ENCODE measurements at places on chromosomes 13 and 19.

DNA sequence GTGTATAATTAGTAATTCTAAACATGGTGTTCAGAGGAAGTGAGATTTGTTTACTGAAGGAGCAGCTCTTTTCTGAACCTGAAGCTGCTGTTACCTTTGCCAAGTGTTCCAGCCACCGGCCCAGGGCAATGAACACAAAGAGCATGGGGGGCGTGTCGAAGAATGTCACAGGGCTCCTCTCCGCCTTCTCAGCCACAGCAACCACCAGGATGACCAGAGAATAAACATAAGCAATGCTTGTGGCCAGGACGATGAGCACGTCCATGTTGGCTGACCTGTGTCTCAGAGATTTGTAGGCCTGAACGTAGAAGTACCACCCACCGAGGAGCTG, 53.1 kb downstream of the ATP7B start:
- no peak for DNase-seq

DNA sequence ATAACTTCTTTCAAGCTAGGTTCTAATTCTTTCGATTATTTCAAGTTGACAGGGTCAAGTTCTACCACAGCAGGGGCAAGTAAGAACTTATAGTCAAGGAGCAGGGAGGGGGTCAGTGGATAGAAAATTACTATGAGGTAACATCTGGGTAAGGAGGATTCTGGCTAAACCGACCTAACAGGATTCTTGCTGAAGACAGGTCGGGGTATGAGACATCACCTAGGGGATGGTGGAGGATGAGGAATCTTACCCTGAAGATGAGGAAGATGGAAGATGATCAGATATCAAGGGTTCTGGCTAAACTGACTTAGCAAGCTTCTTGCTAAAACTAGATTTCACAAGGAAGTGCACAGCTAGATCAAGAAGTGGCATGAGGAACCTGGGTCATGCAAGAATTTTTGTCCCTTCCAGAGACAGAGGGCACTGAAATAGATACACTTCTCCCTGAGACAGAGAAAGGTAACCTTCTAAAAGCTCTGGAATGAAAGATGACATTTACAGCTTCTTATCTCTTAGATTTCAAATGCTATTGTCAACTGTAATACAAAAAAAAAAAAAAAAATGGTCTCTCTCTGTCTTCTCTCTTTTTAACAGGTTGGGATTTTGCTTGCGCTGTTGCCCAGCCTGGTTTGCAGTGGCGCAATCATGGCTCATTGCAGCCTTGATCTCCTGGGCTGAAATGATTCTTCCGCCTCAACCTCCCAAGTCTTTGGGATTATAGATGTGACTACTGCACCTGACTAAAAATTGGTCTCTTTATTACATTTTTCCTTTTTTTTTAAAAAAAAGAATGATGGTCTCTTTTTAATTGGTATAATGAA, 9.6 kb upstream of the METTL21C start:
- DNase-seq = no peak

DNA sequence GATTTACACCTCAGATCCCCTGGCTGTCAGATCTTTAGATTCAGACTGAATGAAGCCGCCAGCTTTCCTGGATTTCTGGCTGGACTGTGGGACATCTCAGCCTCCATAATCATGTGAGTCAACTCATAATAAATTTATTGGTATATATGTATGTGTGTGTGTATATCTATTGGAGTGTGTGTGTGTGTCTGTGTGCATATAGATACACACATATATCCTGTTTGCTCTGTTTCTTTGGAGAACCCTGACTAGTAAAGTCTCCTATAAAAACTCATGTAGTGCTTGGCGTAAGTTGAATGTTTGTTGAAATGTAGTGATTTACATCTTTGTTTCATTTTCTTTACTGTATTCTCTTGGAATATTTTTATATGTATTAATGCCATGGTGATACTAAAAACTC, 499.5 kb upstream of the KLF12 start:
- no peak for DNase-seq

GRCh38 chr13:112934078-112934477, 34.9 kb upstream of the MCF2L start:
- no peak for DNase-seq

GRCh38 chr19:2512523-2513431, 36.9 kb downstream of the GADD45B start:
- no peak for DNase-seq

DNA sequence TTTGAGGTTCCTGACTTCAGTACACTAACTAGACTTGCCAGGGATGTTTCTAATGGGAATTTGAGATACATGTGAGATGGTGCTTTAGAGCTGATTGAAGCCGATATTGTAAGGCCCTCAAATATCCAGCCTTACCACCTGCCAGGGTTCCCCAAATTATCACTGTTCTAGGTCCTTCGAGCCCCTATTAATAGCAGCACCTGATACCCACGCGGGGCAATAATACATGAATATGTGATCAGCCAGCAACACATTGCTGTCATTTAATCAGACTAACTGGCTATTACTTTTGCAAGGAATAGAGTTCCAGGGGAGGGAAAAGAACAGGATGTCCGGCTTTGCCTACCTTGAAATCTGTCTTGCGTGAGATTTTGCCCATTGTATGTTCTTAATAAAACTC, 5.1 kb downstream of the RGCC start:
- no peak for DNase-seq

DNA sequence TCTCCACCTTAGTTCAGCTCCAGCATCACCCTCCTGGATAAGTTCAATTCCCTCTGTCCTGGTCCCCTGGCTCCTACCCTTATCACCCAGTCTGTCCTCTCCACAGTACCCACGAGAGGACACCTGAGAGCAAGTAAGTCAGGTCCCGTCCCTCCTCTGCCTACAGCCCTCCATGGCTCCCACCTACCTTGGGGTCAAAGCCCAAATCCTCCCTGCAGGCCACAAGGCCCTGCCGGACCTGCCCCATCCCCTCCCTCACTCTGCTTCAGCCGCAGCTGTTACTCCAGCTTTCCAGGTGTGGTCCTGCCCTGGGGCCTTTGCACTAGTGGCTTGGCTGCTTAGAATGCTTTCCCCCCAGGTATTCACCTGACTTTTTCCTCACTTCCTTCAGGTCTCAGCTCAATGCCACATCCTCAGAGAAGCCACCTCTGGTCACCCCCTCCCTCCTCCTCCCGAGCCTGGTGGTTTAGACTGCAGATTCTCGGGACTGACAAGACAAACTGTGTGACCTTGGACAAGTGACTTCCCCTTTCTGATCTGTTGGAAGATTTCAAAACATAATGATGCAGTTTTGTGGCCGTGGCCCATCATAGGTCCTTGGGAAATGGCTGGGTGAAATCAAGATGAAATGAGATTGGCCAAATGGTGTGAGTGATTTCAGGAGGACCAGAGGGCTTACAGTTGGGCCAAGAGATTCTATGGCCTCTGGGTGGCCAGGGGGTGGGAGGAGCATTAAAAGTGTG, 3.6 kb downstream of the TUBB4A start:
- no peak for DNase-seq

DNA sequence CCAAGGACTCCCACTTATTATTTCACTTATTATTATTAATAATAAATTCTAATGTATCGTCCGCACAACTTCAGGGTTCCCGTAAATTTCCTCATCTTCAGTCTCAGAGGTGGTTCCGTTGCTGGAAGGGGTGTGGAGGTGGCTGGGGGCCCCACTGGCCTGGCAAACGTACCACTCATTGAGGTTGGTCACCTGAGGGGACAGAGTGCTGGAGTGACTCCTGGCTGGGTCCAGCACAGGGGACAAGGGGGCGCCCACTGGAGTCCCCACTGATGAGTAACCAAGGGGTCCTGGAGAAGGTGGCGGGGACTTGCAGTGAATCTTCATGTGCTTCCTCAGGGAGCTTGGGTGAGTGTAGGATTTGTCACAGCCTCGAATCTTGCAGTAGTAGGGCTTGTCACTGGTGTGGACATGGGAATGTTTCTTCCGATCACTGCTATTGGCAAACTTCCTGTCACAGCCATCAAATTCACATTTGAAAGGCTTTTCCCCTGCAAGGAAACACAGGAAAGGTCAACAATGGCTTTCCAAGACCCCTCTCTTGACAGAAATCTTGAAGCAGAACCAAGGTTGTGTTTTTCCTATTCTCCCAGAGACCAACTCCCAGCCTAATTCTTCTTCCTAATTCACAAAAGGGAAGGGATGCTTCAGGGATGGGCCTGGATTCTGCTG, 6.1 kb downstream of the ZIC5 start:
- DNase-seq = no peak

GRCh38 chr19:4016903-4017638, 9.5 kb downstream of the PIAS4 start:
- no peak for DNase-seq

DNA sequence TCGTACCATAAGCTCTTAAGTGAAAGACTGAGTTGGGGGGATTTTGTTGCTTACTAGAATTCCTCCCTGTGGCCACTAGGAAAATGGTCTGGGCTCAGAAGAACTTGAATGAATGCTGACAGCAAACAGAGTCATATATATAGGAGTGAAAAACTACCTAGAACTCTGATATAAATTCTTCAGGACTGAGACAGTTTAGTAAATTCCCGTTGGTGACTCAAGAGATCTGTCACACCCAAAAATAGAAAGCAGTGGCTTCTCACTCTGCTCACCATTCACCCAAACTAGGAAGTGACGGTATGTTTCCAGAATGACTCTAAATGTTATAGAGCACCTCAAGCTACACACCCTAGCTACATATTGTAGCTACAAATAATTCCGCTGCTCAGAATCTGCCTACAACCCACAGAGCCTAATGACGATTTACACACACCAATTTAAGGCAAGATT, 116.2 kb downstream of the TBC1D4 start:
- no peak for DNase-seq

- no peak for DNase-seq
Measured at GRCh38 chr13:60229708-60230272, 66.1 kb upstream of the DIAPH3 start.

DNA sequence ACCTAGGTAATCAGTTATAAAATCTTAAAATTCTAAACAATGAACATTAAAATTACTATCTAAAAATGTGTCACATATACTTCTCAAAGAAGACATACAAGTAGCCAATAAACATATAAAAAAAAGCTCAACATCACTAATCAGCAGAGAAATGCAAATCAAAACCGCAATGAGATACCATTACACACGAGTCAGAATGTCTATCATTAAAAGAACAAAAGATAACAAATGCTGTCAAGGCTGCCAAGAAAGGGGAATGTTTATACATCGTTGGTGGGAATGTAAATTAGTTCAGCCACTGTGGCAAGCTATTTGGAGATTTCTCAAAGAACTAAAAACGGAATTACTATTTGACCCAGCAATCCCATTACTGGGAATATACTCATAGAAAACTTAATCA, 310.3 kb upstream of the EDNRB start:
- no peak for DNase-seq

DNA sequence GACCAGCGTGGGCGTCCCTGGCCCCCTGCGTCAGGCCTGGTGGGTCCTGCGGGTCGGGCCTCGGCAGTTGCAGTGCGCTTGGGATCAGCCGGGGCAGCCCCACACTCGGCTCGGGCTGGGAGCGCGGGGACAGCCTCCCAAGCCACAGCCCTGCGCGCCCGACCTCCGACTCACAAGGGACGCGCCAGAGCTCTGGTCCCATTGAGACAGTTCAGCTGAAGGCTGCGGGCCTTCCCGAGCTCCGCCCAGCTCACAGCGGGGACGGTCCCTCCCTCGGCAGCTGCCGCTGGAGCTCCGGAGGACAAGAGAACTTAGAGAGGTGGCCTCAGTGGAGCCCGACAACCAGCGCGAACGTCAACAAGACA, 45.7 kb upstream of the ZNF730 start:
- DNase-seq = no peak

DNA sequence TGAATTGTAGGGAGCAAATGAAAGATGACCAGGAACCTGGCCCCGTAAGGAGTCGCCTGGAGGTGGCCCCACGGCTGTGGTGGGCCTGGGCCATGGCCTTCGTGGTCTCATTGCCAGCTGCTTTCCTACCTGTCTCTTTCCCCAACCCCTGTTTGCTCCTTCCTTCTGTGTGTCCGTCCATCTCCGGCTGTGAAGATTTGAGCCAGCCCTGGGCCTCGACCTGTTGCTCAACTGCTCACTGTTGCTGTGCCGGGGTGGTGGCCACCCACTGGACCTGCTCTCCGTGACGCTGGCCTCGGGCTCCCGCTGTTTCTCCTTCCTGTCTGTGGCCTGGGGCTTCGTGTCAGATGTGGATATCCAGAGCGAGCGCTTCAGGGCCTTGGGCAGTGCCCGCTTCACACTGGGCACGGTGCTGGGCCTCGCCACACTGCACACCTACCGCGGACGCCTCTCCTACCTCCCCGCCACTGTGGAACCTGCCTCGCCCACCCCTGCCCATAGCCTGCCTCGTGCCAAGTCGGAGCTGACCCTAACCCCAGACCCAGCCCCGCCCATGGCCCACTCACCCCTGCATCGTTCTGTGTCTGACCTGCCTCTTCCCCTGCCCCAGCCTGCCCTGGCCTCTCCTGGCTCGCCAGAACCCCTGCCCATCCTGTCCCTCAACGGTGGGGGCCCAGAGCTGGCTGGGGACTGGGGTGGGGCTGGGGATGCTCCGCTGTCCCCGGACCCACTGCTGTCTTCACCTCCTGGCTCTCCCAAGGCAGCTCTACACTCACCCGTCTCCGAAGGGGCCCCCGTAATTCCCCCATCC, 8.5 kb downstream of the DBP start:
- no peak for DNase-seq

GRCh38 chr13:41658057-41658661, 200.8 kb downstream of the RGCC start:
- no peak for DNase-seq

GRCh38 chr13:111503905-111504695, 183.7 kb downstream of the TEX29 start:
- DNase-seq = no peak

DNA sequence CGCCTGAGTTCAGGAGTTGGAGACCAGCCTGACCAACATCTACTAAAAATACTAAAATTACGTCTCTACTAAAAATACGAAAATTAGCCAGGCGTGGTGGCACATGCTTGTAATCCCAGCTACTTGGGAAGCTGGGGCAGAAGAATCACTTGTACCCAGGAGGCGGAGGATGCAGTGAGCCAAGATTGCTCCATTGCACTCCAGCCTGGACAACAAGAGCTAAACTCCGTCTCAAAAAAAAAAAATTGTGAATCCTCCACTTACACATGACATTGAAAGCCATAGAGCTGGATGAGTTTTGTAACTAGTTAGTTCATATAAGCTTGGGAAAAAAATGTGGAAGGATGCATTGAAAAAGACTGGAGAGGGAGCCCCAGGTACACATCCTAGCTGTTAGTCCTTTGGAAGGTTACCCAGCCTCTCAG, 452 bp upstream of the PSMD8 start:
- DNase-seq = no peak

- no peak for DNase-seq
Measured at GRCh38 chr13:100540621-100541020, 48.0 kb downstream of the GGACT start.

DNA sequence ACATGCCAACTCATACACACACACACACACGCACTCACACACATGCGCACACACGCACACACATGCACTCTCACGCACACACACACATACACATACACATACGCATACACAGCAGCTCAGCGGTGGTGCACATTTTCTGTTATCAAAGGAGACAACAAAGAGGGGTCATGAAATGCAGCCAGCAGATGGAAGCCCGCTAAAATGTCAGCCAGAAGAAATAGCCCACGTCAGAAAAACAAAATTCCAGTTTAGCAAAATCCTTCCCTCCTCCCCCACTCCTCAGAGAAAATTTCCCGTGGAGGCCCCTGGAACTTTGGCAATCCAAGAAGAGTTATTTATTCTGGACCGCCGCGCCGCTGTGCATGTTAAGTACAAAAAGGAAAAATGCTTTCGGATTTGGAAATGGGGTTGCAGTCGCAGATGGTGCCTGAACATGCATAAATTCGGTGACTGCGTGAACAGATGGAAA, 114.6 kb upstream of the VSTM2B start:
- no peak for DNase-seq

- DNase-seq = no peak
Measured at GRCh38 chr13:77820431-77821149, 98.0 kb downstream of the EDNRB start.

Measured in mesothelial cell of epicardium (in vitro differentiated cells).